ENCODE measurements at places on chromosomes 7 and 10. TPM values are rescaled to one million over a fixed set of nuclear protein-coding genes. Genes with fewer than 3 reads are reported as not detected.

- H3K4me1 ChIP-seq, result no peaks in the 10 kb centered on the region
- DNase-seq, result no peak
These were observed 245.9 kb downstream of the MTERF1 start for GRCh38 chr7:91634485-91635177.

- H3K36me3 ChIP-seq, result no peaks in the 10 kb centered on the region
- no peak for DNase-seq
- no peak overlapping the region for H3K4me3 ChIP-seq
- H3K27ac ChIP-seq, result no peak overlapping the region
- H3K27me3 ChIP-seq, result no peaks in the 10 kb centered on the region
- H3K4me1 ChIP-seq, result no peaks in the 10 kb centered on the region
These were observed 52.7 kb upstream of the DKK1 start for GRCh38 chr10:52261362-52261761.

DNA sequence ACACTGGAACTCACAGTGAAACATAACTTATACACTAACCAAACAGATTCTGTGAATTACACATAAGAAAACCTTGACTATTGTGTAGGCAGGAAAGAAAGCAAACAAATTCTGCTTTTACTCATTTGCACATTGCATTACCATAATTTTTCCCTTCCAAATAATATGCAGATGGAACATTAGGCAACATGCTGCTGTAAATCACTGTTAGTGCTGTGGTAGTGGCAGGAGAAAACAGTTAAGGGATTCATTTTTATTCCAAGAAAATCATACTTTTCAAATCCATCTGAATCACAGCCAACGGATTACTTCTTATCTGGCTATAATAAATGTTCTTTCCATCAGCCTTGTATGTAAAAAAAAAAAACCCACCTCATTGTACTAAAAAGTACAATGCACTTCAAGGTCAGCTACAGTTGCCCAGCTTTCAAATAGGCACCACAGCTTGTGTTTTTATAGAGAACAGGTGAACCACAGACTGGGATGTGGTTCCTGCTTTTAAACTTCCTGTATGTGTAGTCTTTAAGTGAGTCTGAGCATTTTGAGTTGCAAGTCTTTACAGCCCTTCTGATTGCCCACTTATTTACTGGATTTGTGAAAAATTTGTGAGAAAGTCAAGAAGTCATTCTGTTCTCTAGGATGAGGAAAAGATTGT lies 590.0 kb upstream of the SEMA3D start:
- no peaks in the 10 kb centered on the region for H3K27me3 ChIP-seq
- H3K4me3 ChIP-seq, result no peak overlapping the region
- no peaks in the 10 kb centered on the region for H3K36me3 ChIP-seq
- DNase-seq, result no peak
- no peak overlapping the region for H3K27ac ChIP-seq

GRCh38 chr7:29042824-29043231 lies 84.7 kb upstream of the TRIL start:
- no peak overlapping the region for H3K4me3 ChIP-seq
- H3K27me3 ChIP-seq, result peaks cover 16% of the 10 kb centered on the region
- DNase-seq, result no peak
- H3K4me1 ChIP-seq, result no peaks in the 10 kb centered on the region
- H3K36me3 ChIP-seq, result no peaks in the 10 kb centered on the region

The TUBAL3 gene
- not detected for total RNA-seq
